ENCODE measurements at places on chromosomes 11 and 22. TPM values are rescaled to one million over a fixed set of nuclear protein-coding genes. Genes with fewer than 3 reads are reported as not detected.
A peak's percentile ranks its signal among the peaks of the same experiment; 100 is the strongest.

The VWCE gene
- 1.6 TPM for polyA plus RNA-seq

- no peak for DNase-seq
Observed at GRCh38 chr11:46264976-46265375, 12.5 kb upstream of the CREB3L1 start.

DNA sequence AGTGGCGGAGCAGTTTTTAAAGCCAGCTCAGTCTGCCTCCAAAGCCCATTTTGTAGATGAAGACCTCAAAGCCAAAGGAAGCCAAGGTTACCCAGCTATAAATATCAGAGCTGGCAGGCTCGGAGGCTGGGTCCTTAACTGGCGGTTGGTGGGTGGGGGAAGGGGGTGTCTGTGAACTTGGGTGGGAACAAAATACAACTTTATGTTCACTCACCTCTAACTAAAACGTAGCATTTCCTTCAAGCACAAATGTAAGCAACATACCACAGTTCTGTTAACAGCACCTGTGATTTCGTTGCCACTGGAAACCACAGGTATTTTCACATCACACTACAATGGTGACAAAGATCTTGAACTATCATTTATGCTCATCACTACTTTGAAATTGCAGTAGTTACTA lies 99.7 kb upstream of the SYT13 start:
- no peak for DNase-seq

The OLFML1 gene
- polyA plus RNA-seq, result 40.7 TPM

GRCh38 chr11:19382131-19382611 lies 141.4 kb upstream of the E2F8 start:
- DNase-seq, result no peak

GRCh38 chr11:9639099-9639498 lies 24.8 kb upstream of the SWAP70 start:
- DNase-seq, result no peak

GRCh38 chr22:24413736-24414385 lies 13.5 kb upstream of the ADORA2A start:
- DNase-seq, result no peak

The IFITM1 gene
- 33.9 TPM for polyA plus RNA-seq

The CTTN gene
- 145 TPM for polyA plus RNA-seq

GRCh38 chr22:48332438-48333322 lies 1495.0 kb downstream of the BRD1 start:
- no peak for DNase-seq

DNA sequence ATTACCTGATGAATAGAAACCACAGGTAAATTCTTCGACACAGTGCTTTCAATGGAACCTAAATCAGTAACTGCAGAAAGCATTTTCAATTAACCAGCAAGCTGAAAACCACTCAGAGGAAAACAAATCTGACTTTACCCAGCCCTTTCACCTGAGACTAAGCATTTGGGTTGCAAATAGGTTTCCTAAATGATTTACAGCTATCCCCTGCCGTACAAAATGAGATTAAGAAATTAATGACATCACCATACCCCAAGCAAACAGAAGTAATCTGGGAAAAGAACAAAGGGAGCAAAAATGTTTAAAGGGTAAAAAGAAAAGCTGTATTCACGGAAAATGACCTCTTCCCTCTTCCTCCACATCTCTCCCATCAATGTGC lies 584 bp downstream of the NOX4 start:
- DNase-seq, result peak; percentile 21

- no peak for DNase-seq
Observed at GRCh38 chr11:94897330-94897768, 76.0 kb downstream of the CWC15 start.

The DEPDC7 gene
- polyA plus RNA-seq, result 6.7 TPM

GRCh38 chr11:69775163-69775755 lies at the start of gene FGF4:
Gene FGF4 (minus strand): TSS chr11:69775341. CDS start chr11:69775084, 257 bp downstream.
- no peak for DNase-seq

The DTX4 gene
- polyA plus RNA-seq, result 47.5 TPM

GRCh38 chr11:32479291-32479690 lies 44.0 kb upstream of the WT1 start:
- no peak for DNase-seq

The SLN gene
- 0.18 TPM for polyA plus RNA-seq

The GDPD5 gene
- 6.9 TPM for polyA plus RNA-seq

- no peak for DNase-seq
Observed at GRCh38 chr11:117009905-117010605, 88.2 kb downstream of the SIK3 start.

GRCh38 chr11:42013656-42014201 lies 554.3 kb upstream of the LRRC4C start:
- no peak for DNase-seq

- no peak for DNase-seq
Observed at GRCh38 chr11:41522899-41523672, 63.6 kb upstream of the LRRC4C start.

DNA sequence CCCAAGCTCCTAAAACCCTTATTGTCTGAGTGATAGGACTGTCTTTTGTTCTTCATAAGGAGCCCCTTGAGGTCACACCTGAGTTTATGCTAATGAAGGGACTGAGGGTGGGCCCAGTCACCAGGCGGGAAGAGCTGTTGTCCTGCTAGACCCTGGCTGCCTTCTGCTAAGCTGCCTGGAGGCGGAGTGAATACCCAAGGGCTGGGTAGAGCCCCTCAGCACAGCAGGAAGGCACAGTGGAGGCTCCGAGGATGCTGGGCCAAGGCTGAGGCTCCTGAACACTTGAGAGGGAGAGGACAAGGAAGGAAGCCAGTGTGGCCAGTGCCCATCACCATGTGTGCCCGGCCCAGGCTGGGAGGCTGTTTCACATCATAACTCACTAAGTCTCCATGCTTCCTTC lies 4.8 kb upstream of the PHF21B start:
- no peak for DNase-seq

DNA sequence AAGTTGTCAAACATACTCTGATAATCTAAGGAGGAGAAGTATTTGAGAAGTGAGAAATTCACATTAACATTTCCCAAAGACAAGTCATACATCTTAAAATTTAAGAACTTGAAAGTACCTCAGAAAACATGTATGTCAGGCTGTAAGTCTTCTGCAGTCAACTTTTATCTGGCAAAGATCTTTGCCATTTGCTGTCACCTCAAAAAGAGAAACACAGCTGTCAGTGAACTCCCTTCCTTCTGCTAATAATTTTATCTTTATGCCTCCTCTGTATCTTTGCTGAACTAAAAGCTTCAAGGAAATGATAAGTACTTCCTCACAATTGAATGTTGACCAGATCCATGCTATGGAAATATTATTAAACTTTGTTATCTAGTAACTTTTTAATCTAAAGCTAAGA lies 18.7 kb downstream of the TTC17 start:
- no peak for DNase-seq

DNA sequence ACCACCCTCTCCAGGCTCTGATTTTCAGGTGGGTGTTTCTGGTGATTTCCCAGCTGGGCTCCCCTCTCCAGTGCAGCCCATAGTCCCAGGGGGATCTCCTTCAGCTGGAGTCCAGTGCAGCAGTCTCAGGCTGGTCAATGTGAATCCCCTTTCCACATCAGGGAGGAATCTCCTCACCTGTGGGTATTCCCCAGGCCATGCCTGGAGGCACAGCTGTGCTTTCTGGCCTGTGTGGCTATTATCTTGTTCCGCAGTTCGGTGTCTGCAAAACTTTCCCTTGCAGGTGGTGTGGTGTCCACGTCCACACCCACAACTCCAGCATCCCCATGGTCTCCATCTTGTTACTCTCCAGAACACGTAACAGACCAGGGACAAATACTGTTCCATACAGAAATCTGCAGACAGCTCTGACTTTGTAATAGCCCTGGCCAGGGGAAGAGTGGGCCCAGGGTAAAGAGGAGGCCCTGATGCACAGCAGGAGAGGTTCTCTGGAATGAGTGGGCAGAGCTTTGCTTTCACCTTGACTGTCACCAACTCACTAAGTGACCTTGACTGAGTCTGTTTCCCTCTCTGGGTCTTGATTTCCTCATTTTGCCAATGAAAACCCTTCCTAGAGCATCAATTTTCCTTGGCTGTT lies 183.2 kb downstream of the CSNK2A3 start:
- no peak for DNase-seq

The POU2F3 gene
- polyA plus RNA-seq, result 0.75 TPM

The OR51B4 gene
- polyA plus RNA-seq, result not detected

The FGF4 gene
- polyA plus RNA-seq, result not detected

DNA sequence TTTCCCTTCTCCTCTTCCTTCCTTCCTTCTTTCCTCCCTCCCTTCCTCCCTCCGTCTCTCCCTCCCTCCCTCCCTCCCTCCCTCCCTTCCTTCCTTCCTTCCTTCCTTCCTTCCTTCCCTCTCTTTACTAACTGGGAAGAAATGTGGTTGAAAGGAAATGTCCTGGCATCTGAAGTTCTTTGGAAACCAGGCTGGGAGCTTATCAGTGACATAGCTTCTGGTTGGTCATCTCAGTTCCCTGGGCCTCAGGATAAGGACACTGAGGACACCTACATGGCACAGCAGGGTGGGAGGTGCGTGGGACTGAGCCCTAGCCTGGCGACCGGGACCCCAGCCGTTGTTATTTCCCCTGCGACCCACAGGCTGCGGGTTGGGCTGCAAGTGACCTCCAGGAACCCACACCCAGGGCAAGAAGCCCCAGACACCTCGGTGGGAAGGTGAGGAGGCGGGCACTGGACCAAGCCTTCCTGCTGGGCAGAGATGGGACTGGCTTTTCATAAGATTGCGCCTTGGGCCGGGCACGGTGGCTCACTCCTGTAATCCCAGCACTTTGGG lies 1486.5 kb downstream of the TBC1D22A start:
- DNase-seq, result no peak

GRCh38 chr22:49247194-49247924 lies 580.3 kb downstream of the BRD1 start:
- no peak for DNase-seq

- no peak for DNase-seq
Observed at GRCh38 chr22:40547729-40548143, 88.8 kb downstream of the MRTFA start.

- no peak for DNase-seq
Observed at GRCh38 chr11:27319072-27319471, 43.9 kb downstream of the CCDC34 start.

- no peak for DNase-seq
Observed at GRCh38 chr11:3665336-3666022, 5.7 kb downstream of the CHRNA10 start.

- no peak for DNase-seq
Observed at GRCh38 chr11:80007616-80008015, 566.8 kb upstream of the TENM4 start.

GRCh38 chr22:34508797-34509196 lies 557.2 kb upstream of the ISX start:
- DNase-seq, result no peak

DNA sequence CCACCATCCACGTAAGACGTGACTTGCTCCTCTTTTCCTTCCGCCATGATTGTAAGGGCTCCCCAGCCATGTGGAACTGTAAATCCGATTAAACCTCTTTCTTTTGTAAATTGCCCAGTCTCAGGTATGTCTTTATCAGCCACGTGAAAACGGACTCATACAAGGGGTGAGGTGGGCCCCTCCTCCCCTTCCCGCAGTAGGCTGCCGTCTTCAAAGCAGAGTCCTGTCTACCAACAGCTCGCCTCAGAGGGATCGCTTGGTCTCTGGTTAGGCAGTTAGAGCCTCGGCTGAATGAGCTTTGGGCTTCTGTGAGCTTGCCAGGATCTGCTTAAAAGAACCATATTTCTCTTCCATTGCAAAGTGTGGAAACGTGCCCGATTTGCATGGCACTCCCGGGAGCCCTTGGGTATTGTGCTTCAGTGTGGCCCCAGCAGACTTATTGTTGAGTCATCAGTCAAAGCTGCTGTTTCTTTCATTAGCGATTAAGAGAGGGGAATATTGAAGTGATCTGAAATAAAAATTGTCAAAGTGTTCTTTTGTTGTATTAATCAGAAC lies 338.3 kb downstream of the TBC1D22A start:
- no peak for DNase-seq

- no peak for DNase-seq
Observed at GRCh38 chr11:3796346-3796745, 1.0 kb downstream of the NUP98 start.

The CEP57 gene
- 78.6 TPM for polyA plus RNA-seq

All from right renal cortex interstitium (tissue), 3 donors.